Stimulated activated CD4-positive, alpha-beta T cell treated with anti-CD3 and anti-CD28 coated beads, Interleukin-15, amount 100 ng/mL, for 1 hour (primary cell): ENCODE measurements at places on chromosomes 5 and 9.

DNA sequence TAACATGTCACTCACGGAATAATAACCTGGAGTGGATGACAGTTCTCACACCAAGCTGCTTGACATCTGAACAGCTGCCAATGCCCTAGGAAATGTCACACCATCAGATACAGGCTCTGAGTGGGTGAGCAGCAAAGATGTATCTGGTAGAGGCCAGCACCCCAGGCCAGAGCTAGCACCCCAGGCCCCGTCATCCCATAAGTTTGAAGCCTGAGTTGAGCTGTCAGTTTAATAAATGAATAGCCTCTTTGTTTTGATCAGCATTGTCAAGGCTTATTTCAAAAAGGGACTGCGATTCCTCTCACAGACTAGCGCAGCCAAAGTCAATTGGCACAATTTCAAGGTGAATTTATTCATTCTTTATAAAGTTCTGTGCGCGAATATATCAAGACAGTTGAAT lies 1327.1 kb downstream of the MAT2B start:
- DNase-seq = no peak

- no peak for DNase-seq
Measured at GRCh38 chr5:160324886-160325285, 12.5 kb upstream of the CCNJL start.

DNA sequence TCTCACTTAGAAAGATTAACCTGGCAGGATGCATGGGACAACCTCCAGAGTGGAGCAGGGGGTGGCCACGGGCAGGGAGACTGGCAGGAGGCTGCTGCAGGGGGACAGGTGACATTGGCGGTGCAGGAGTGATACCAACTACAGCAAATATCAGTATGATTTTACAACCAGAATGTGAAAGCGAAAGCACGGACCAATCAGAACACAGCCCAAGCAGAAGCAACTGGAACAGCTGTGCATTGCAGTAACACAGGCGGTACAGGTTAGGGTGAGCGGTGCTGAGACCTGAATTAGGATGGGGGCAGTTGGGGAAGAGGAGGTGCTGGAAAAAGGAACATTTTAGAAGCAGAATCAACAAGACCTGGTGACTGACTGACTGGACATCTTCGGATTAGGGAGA lies 29.3 kb downstream of the POLR1E start:
- no peak for DNase-seq

- no peak for DNase-seq
Measured at GRCh38 chr9:34458959-34459340, 345 bp downstream of the DNAI1 start.

GRCh38 chr9:71322311-71322710 lies 200.9 kb upstream of the TRPM3 start:
- DNase-seq = no peak

GRCh38 chr5:107403228-107403953 lies 267.3 kb downstream of the EFNA5 start:
- DNase-seq = no peak

DNA sequence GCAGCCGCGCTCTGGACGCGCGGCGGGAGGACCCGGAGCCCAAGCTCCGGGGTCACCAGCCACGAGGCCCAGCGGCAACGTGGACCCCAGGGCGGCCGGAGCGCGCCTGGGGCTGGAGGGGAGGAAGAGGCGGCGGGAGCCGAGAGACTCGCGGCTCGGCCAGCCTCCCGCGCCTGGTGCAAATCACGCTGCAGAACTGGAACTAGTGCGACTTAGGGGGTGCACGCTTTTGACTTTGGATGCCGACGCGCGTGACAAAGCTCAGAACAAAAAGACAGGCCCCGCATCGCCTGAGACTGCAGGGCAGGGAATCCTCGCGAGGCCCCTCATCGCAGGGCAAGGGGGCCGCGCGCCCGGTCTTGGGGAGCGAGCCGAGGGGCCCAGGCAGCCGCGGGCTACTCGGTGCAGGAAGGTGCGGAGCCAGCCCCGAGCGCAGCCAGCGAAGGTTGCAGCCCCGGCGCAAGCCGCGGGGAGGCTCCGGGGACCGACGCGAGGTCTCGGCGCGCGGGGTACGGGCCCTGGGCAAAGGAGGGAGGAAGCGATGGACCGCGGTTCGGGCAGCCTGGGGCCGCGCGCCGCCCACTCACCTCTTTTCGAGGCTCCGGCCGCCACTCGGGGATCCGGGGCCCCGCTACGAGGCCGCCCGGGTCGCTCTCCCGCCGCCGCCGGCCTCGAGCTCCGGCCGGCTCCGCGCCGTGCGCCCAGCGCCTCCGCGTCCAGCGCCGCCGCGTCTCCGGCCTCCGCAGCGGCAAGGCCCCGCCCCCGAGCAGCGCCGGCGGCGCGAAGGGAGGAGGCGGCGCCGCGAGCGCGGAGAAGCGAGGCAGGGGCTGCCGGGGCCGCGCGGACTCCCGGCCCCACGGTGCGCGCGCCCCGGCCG lies at the start of gene GOLM1:
TSS of gene GOLM1 (minus strand) at position 735 of the 877 bp plus-strand sequence. CDS start 20,238 bp downstream, outside the sequence.
- DNase-seq = no peak

GRCh38 chr9:4748612-4749011 lies 7.6 kb upstream of the AK3 start:
- DNase-seq = no peak

- DNase-seq = no peak
Measured at GRCh38 chr9:13942695-13943094, 371.2 kb downstream of the NFIB start.

- DNase-seq = no peak
Measured at GRCh38 chr9:133643978-133644760, 8.0 kb downstream of the DBH start.

DNA sequence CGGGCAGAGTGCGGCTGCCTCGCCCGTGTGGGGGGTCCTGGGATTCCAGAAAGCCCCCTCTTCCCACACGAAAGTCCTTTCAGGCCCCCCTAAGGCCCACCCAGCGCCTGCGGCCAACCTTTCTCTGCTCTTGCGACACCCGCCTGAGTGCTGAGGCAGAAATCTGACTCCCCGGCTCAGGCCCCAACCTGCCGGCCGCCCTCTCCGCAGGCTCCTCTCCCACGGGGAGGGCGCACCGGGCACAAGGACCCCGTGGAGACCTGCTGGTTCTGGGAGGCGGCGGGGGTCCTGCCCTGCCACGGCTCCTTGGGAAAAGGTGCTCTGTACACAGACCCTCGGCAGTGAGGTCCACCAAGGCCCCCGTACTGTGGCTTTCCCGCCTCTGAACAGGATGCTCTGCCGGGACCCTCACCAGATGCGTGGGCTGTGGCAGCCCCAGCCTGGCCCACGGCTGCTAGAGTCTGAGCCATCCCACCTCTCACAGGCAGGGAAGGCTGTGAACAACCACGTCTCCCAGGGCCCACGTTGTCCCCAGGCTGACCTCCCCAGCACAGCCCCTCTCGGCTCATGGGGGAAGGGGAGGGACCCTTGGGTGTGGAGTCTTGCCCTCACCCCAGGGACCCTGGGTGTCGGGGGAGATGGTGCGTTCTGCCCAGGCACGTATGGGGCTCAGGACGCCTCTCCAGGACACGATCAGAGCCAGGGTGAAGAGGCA lies 41.5 kb upstream of the EGFL7 start:
- no peak for DNase-seq

DNA sequence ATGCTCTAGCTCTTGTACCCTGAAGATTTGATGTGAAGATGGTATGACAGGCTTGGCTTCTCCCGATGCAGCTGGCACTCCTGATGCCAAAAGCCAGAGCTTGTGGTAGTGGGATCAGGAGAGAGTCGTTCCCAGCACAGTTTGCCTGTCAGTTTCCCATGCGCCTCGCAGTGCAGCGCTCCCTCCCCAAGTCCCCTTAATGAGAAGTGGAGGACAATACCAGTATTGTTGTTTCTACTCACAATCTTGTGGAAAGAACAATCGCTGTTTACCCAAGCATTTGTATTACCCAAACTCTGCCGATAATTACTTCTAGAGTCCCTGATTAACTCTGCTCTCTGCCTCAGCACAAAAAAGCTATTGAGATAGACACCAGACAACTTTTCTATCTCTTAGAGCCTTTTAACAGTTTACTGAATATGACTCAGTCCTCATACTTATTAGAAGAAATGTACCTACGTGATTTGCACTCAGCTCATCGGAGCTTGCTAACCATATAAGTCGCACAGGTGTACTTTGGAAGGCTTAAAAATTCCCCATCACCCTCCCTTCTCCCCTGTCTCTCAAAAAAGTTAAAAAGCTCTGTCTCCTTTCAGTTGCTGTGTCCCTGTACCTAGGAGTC lies 283.2 kb upstream of the TMEM161B start:
- no peak for DNase-seq

GRCh38 chr9:92960561-92961290 lies 13.4 kb downstream of the FGD3 start:
- no peak for DNase-seq

GRCh38 chr5:72307573-72307967 lies 12.5 kb downstream of the MRPS27 start:
- no peak for DNase-seq

GRCh38 chr9:111615928-111616327 lies 15.2 kb upstream of the DNAJC25 start:
- DNase-seq = no peak

DNA sequence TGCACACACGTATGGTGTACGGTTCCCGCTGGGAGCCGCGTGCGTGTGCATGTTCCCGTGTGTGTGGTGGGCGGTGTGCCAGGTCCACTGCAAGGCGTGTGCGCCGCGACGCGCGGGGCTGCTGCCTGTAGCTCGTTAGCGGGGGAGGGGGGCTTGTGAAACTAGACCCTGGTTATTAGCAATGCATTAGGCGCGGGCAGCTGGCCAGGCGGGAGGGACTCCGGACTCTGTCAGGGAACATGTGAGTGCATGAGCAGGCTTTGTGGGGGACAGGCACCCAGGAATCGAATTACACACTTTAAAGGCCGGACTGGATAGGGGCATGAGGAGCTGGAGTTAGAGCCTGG lies 32.2 kb upstream of the ENHO start:
- no peak for DNase-seq

- DNase-seq = no peak
Measured at GRCh38 chr9:122988920-122989621, 44.4 kb upstream of the GPR21 start.

DNA sequence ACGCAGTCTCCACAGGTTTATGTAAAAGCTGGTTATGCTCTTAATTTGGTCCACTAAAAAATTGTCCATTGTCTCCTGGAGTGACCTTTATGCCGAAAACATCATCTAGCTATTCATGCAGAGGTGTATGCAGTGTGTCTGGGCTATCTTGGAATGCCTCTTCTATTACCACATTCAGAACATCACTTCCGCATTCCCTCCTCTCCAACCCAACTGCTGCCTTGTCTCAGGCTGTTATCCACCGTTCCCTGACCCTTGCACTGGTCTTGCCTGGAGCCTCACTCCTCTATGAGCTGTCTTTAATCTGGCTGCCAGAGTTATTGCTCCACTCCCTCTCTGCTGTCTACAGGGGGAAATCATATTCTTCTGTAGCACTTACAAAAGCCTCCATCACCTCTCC lies 214.1 kb upstream of the ANKRD55 start:
- DNase-seq = no peak

DNA sequence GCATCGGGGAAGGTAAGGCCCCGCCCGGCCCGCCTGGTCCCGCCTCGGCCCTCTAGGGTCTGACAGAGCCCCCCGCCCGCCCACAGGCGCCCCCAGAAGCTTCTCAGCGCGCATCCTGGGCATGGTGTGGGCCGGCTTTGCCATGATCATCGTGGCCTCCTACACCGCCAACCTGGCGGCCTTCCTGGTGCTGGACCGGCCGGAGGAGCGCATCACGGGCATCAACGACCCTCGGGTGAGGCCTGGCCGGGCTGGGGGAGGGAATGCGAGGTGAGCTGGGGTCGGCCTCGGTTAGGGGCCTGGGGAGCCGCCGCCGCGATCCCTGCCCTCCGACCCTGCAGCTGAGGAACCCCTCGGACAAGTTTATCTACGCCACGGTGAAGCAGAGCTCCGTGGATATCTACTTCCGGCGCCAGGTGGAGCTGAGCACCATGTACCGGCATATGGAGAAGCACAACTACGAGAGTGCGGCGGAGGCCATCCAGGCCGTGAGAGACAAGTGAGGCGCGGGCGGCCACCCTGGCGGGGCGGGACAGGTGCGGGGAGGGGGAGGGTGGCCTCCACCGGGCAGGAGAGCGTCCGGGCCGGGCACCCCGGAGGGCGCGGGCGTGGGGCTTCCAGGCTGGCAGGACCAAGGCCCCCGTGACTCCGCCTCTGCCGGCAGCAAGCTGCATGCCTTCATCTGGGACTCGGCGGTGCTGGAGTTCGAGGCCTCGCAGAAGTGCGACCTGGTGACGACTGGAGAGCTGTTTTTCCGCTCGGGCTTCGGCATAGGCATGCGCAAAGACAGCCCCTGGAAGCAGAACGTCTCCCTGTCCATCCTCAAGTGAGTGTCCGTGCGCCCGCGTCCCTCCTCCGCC lies 7.1 kb downstream of the LRRC26 start:
- DNase-seq = no peak

DNA sequence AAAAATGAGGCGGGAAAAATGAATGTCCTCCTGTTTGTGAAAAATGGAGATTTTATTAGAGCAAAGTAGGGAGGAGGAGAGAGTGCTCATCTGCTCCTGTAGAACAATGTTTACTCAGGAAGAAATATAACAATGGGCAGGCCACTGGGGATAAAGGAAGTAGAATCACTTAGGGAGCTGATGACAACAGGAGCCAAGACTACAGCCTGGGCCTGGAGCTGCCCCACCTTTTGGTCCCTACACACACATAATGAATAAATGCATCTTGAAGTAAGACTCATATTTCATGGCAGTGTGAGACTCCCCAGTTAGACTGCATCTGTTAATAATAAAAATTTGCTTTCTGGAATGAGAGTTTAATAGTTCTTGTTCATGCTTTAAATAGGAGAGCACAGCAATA lies 1939.8 kb downstream of the EFNA5 start:
- no peak for DNase-seq

DNA sequence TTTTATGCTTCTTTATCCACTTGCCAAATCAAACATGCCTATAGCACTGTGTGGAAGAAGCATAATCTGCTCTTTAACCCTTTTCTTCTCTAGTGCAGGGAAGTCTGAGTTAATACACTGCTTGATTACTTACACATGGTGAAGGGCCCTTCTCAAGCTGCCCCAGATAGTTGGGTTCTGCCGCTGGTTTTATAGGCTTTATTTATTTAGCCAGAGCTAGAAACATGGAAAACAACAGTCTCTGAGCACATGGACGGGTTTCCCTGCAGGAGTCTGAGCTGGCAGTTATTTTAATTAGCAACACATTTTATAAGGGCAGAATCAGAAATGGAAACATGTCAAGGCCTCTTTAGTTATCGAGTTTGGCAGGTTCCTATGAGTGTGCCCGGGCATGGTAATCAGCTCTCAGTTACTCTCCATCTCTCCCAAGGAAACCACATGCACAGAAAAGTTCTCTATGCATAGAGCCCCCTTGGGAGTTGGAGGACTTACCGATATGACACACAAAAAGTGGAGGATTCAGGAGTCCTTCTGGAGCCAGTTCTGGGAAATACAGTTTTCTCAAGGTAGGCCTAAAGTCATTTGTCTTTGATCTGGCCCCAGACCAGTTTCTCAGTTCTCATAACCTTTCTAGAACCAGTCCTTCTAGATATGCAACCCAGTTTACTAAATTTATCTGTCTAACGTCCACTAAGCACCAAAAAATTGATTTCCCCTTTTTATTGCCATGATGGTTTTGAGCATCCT lies 564.8 kb downstream of the ACTL7B start:
- DNase-seq = no peak
